Posterior cingulate gyrus (tissue), 11 donors: ENCODE measurements at places on chromosomes 11 and 22.

DNA sequence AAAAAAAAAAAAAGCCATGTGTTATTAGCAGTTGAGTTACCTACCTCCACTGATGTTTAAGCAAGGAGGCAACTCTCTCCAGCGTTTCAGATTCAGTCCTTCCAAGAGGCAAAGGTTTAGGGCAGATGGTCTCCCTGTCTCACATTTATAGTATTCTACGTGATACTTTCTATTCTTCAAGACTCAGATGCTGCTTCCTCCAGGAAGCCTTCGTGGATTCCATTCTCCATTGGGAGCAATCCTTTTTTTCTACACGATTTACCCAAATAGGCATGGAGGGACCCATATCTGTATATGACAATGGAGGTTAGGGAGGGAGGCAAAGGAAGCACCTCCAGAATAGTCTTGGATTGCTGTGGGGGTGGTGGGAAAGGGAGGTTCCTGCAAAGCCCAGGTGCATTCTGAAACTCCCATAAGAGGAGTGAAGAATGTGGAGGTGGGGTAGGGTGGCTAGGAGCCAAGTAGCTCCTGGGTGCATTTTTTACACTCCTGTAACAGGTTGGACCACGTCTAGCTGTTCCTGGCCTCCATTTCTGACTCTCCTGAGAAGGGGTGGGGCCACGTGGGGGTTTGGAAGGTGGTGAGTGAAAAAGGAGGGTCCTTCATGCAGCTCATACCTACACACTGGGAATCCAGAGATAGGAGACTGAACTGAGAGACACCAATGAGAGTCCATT, 16.2 kb downstream of the YPEL4 start:
- DNase-seq = no peak

DNA sequence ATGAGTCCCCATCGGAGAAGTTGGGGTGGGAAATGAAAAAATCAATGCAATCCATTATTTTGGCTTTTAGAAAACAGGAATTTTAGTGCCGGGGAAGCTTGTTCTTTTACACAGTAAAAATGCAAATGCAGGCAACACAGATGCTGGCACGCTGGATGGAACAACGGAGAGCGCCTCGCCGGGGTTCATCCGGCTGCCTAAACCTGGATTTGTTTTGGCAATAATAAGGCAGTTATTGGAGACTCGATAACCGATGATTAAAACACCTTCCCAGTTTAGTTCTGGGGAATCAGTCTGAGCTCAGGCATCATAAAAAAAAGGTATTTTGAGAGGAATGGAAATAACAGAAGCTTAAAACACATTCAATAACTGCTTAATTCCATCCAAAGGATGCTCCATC, 2.9 kb downstream of the DSCAML1 start:
- peak; percentile 92 for DNase-seq

DNA sequence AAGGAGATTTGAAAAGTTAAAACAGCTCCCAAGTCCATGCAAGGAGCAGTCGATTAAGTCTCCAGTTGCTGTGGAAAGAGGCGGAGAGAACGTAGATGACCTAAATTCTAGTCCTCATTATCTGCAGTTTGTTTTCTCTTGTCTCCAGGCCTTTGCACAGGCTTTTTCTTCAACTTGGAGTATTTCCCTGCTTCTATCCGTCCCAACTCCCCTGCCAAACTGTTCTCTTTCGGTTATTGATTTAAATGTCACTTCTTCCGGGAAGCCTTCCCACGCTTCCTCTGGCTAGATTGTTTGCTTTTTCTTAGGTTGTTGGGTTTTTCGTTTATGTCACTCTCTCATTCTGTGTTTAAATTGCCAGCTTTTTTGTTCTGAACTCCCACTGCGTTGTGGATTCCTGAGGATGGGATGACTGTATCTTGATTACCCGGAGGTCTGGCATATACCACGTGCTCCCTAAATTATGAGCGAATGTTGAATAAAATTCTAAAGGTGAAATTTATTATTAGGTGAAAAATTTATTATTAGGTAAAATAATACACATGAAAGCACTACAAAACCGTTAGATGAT, 463 bp downstream of the TMEM126B start:
- DNase-seq = no peak

- DNase-seq = no peak
Measured at GRCh38 chr11:113871336-113871735, 4.0 kb downstream of the USP28 start.

DNA sequence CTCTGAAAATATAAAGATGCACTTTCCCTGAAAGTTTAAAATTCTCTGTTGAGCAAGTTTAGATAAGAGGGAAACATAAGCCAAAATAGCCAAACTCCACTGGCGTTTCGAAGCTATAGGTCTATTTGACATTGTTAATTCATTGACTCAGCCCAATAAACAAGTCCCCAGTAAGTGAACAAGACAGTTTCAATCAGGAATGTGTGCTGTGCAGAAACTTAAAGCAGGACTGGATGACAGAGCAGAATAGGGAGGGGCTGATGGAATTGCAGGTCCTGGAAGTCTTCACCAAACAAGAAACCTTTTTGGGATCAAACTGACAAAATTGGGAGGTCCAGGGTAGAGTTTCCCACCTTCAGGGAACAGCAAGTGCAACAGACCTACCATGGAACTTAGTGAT, 8.9 kb upstream of the KDM4E start:
- no peak for DNase-seq

DNA sequence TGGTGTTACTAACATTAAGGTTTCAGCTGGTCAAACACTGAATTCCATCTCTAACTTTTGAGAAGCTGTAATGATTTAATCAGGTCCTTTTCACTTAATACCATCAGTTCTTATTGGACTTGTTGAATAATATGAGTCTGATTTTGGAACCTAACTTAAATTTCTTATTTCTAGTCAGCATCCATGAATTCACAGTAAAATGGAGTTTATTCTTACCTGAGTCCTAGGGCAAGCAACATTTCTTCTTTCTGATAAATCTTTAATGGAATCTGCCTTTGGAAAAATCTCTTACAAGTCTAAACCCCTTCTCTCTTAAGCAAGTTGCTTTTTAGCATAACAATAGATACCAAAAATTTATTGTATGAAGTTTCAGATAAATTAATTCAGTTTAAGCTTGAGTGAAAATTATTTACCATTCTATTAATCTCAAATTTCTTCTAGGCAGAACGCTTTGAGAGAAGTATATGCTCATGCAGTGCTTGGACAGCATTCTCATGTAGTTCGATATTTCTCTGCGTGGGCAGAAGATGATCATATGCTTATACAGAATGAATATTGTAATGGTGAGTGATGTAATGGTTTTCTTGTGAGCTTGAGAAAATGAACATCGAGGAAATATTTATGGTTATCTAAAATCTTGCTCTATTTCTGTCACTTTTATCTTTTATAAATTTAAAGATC, 3.4 kb downstream of the WEE1 start:
- DNase-seq = no peak

DNA sequence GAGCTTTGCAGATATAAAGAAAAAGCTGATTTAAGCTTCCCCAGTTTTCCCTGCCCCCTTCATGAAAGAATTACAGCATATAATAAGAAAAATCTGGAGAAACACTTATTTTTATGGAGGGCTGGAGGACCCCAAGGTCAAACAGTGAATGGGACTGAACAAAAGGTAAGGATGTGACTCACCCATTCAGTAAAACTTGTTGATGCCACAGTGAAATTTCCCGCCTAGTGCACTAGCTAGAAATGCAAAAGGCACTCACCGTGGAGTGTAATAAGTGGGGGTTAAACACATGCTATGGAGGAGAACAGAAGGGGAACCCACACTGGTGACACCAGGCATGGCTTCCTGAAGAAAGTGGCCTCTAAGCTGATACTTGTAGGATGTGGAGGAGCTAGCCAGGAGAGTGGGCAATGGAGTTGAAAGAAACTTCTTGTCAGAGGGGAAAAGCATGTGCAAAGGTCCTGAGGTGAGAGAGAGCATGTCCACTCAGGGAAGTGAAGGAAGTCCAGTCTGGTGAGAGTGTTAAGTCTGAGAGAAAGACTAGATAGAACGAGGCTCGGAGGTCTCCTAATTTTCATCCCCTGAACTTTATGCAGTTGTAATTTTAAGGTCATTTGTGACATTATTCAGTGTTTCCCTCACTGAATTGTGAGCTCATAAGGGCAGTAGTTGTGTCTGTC, 77.1 kb downstream of the MIAT start:
- DNase-seq = no peak

- DNase-seq = no peak
Measured at GRCh38 chr22:44143105-44143474, 37.6 kb upstream of the PARVG start.

- peak; percentile 44 for DNase-seq
Measured at GRCh38 chr11:111635706-111636045, 33.4 kb downstream of the SIK2 start.

GRCh38 chr11:9700105-9700801, 36.4 kb downstream of the SWAP70 start:
- no peak for DNase-seq

DNA sequence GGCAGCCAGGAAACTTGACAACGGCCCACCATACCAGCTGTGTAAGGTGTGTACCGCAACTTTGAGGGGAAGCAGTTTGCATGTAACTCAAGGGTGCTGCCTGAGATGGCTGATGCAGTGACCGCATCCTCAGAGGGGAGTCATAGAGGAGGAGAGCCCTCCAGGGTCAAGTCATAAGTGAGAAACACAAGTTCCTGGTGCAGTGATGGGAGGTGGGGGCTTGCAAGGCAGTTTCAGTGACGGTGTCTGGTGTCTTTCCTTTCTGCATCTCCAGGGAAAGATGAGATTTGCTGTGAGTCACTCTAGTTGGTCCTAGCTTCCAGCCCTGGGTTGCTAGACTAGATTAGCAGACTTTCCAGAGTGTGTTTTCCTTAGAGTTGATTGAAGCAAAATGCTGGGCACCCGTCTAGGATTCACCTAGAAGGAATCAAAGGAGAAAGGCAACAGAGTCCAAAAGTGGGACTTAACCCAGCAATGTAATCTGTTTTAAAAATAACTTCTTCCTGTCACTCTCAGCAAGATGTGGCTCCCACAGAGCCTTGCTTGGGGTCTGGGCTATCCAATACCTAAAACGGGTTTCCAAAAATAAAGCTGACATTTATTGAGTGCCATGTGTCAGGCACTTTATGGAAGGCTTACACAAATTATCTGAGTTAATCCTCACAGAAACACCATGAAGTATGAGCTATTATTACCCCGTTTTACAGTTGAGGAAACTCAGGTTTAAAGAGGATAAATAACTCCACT, 265.4 kb upstream of the PLET1 start:
- no peak for DNase-seq

DNA sequence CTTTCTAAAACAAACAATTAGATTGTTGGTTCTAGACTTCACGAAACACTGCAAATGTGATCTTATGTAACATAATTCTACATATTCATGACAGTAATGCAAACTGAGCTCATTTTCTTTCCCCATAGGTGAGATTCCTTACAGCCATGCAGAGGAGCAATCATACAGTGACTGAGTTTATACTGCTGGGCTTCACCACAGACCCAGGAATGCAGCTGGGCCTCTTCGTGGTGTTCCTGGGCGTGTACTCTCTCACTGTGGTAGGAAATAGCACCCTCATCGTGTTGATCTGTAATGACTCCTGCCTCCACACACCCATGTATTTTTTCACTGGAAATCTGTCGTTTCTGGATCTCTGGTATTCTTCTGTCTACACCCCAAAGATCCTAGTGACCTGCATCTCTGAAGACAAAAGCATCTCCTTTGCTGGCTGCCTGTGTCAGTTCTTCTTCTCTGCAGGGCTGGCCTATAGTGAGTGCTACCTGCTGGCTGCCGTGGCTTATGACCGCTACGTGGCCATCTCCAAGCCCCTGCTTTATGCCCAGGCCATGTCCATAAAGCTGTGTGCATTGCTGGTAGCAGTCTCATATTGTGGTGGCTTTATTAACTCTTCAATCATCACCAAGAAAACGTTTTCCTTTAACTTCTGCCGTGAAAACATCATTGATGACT, 1.5 kb downstream of the OR9G1 start:
- DNase-seq = no peak

- peak; percentile 51 for DNase-seq
Measured at GRCh38 chr22:26466196-26466595, 17.4 kb downstream of the HPS4 start.

DNA sequence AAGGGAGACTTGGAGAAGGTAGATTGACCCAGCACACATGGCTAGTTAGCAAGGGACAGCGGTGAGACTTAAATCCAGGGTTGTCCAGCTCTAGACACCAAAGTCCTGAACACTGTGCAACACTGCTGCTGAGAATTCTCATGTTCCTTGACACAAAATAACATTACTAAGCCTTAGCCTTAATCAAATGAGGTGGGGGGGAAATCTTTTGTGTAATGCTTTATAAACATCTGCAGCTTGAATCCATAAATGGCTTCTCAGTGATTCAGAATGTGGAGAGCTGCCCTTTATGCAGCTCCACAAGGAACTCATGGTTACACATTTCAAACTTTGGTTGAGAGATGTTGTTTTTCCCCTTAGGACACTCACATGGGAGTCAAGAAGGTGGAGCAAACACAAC, 80.0 kb downstream of the CD44 start:
- DNase-seq = no peak

DNA sequence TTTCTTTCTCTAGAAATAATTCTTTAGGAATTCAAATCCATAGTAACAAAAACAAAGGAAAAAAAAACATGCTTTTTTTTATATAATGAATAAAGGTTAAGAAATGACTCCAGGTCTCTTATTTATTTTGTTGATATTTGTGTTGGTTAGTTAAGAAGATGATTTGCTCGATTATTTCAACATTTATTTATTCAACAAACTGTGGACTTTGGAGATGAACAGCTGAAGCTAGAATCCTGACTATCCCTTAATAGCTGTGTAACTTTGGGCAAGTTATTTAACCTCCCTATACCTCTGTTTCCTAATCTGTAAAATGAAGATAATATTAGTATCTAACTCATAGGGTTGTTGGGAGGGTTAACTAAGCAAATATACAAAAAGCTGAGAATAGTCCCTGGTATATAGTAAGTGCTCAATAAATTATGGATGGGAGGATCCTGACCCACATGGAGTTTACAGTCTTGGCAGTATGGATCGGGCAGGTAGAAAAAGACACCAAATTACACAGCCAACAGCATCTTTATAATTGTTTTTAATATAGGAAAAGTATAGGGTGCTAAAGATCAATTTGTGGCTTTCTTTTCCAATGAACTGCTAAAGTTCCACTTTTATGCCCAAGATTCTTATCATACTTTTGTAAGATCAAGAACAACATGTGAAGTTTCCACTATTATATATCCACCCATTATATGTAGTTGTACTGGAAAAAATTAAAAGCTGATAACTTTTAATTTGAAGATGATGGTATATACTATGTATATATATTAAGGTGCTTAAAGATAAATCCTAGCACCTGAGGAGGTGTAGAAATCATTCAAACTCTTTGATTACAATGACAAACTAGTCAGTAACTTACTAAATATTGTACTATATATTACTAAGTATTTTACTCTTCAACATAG, 1.3 kb upstream of the CAT start:
- no peak for DNase-seq
